ENCODE measurements at places on chromosomes 2 and 18.
A peak's percentile ranks its signal among the peaks of the same experiment; 100 is the strongest.

- no peak for DNase-seq
These were observed 2.7 kb upstream of the LRP2 start for GRCh38 chr2:169365029-169365480.

GRCh38 chr18:70142001-70142400 lies 63.5 kb downstream of the RTTN start:
- DNase-seq, result no peak

DNA sequence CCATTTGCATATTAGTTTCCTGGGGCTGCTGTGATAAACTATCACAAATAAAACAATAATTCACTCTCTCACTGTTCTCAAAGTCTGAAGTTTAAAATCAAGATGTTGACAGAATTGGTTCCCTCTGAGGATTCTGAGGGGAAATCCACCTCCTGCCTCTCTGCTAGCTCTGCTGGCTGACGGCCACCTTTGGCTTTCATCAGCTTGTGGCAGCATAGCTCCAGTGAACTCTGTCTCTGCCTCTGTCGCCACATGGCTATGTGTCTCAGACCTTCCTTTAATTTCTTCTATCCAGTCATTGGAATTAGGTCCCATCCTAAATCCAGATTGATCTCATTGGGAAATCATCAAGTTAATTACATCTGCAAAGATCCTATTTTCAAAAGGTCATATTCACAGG lies 38.9 kb upstream of the TRIM43 start:
- DNase-seq, result peak; percentile 28

DNA sequence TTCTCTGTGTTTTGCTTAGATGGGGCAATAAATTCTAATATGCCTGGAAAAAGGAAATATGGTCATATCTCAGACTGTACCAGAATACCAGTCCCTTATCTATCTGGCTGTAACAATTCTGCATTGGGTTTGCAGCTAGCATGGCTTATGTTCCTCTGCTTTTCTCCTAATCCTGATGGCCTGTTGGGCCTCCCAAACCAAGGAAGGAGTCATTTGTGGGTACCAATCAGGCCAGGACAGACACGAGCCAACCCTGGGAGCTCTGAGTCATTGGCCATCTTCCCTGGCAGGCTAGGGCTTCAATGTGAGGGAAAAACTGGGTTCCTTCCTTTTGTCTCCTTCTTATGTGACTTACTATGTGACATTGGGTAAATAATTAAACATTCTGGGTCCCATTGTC lies 12.0 kb downstream of the SMARCAL1 start:
- DNase-seq, result peak; percentile 8

GRCh38 chr2:202574541-202574940 lies 60.2 kb upstream of the FAM117B start:
- no peak for DNase-seq

- DNase-seq, result no peak
These were observed 33.6 kb downstream of the HPCAL1 start for GRCh38 chr2:10336283-10336682.

GRCh38 chr2:171102802-171103201 lies 57.9 kb downstream of the TLK1 start:
- DNase-seq, result no peak

DNA sequence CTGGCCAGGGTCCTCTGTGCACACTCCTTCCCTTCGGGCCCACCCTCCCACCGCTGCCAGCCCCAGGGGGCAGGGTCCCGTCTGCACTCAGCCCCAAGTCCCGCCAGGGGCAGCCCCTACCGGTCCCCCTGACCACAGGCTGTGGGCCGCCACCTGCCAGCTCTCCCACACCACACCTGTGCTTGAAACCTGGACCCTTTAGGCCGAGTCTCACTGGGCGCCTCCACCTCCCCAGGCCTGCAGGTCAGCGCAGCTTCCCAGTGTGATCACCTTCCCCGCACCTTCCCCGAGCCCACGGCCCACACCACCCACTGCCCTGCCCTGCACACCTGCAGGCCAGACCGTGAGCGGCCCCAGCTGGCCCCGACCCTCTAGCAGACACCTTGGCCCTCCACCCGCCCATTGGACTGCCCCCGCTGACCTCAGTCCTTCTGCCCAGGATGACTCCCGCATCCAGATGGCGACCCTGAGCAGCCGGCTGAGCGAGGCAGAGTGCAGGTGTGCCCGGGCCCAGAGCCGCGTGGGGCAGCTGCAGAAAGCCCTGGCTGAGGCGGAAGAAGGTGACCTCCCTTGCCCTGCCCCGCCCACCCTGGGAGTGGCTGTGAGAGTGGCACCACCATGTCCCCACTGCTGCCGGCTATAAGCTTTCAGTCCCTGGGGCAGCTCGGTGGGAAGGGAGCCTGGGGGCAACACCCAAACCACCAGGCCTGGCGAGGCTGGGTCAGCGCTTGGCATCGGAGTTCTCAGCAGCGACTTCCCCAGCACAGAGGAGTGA lies 31.3 kb upstream of the SNED1 start:
- no peak for DNase-seq

DNA sequence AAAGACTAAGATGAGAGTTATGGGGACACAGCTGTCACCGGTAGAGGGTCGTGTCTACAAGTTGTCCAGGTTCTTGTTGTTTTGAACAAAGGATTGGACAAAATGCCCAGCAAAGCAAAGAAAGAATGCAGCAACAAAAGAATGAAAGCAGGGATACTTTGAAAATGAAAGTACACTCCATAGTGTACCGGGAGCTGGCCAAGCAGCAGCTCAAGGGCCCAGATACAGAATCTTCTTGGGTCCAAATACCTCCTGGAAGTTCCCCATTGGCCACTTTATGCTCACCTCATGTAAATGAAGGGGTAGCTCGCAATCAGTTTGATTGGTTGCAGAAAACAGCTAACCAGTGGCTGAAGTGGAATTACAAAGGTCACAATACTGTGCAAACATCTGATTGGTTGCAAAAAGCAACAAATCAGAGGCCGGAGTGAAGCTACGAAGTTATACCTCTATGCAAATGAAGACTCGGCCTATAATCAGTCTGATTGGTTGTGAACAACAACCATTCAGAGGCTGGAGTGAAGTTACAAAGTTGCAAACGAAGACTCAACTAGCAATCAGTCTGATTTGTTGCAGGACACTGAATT lies 474.9 kb upstream of the TMEFF2 start:
- DNase-seq, result peak; percentile 23

DNA sequence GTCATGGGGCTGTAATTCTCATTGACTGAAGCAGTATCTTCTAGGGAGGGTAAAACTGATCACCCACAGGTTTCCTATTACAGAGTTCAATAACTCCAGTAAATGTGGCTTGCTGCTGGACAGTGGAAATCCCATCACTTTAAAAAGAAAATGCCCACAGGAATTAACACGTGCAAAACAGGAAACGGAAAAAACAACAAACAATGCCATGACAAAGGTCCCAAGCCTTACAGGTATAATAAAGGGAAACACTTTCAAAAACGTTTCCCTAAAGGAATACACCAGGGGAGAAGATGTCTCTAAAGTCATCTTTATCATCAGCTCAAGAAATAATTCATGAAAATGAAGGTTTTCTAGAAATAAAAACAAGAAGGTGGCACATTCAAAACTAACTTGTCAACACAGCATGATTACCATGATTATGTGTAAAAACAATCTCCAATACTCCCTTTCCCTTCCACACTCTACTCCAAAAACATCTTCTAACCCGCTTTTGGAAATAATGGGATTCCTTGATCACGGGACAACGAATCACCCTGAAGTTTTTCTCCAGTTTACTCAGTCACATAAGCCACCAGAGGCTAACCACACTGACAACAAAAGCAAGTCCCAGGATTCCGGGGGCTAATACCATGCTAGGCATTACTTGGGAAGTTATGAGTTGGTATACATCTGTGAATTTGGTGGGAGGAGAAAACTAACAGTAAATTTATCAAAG lies 167.9 kb downstream of the TCF4 start:
- DNase-seq, result peak; percentile 55

GRCh38 chr2:98571796-98572195 lies 36.5 kb downstream of the COA5 start:
- no peak for DNase-seq

DNA sequence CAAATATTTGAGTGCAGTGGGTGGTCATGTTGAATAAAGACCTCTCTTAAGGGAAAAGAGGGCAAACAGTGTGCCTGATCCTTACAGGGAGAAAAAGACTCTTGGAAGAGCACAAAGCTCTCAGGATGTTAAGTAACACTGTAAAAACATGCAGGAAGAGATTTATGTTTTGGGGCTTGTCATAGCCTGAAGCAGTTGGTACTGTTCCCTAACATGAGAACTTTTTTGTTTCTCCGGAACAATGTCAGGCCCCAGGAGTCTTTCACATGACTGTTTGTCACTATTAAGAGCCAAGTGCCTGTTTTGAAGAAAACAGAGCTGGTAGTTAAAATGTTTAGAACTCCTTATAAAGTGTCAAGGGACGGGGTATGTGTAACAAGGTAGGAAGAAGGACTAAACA lies 83.7 kb upstream of the B3GNT2 start:
- DNase-seq, result peak; percentile 2

GRCh38 chr2:152446213-152446612 lies 111.2 kb downstream of the FMNL2 start:
- no peak for DNase-seq

DNA sequence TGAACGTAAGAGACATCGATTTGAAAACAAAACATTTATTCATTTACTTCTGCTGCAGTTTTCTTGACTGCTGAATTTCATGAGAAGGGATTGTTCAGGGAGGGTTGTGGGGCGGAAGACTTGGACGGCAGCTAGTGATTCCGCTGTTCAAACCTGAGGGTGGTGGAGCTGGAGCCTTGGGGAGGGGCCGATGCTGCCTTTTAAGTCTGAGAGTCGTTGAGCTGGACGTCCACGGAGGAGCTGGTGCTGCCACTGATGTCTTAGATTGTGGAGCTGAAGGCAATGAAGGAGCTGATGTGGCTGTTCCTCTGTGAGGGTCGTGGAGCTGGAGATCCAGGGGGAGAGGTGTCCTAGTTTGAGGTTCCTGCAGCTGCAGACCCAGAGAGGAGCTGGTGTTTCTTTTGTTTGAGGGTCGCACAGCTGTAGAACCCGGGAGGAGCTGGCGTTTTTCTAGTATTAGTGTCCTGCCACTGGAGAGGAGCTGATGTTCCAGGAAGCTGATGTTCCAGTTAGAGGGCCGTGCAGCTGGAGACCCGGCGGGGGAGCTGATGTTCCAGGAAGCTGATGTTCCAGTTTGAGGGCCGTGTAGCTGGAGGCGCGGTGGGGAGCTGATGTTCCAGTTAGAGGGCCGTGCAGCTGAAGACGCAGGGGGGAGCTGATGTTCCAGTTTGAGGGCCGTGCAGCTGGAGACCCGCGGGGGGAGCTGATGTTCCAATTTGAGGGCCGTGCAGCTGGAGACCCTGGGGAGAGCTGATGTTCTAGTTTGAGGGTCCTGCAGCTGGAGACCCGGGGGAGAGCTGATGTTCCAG lies 150.9 kb downstream of the RTP5 start:
- DNase-seq, result peak; percentile 47

DNA sequence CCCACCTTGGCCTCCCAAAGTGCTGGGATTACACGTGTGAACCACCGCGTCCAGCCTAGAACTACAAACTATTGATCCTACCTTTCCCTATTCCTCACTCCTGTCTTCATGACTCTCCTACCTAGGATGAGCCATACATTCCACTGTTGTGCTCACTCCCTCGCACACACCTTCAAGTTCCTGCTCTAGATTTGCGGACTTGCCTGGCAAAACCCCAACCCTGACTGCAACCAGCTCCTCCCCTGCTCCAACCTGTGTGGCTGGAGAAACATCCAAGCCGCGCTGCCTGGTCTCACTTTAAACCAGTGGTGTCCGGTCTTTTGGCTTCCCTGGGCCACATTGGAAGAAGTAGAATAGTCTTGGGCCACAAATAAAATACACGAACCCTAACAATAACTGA lies 5.0 kb upstream of the DNPEP start:
- no peak for DNase-seq

- peak; percentile 20 for DNase-seq
These were observed 1.1 kb downstream of the RNF103 start for GRCh38 chr2:86622519-86623042.

- DNase-seq, result no peak
These were observed 32.6 kb downstream of the FASTKD2 start for GRCh38 chr2:206798000-206798399.

DNA sequence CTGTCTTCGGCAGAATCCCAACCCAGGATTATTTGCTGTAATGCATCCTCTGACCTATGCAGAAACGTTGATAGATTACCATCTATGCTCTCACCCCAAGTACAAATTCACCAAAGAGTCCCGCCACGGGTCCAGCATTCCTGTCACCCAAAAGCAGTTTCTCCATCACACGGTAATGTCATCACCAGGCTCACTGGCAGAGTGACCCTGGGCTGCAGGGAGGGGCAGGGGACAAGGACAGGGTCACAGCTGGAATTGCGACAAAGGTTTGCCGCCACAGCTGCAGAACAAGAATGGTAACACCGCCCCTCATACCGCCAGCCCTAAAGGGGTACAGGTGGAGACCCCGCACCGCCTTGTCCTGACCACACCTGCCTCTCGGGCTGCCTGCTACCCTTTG lies 40.8 kb upstream of the TMEM177 start:
- DNase-seq, result no peak

GRCh38 chr2:238690511-238690910 lies 157.4 kb upstream of the TWIST2 start:
- DNase-seq, result no peak

GRCh38 chr2:169275696-169276444 lies 86.5 kb downstream of the LRP2 start:
- no peak for DNase-seq

- DNase-seq, result no peak
These were observed 6.8 kb downstream of the FBLN7 start for GRCh38 chr2:112144966-112145365.

DNA sequence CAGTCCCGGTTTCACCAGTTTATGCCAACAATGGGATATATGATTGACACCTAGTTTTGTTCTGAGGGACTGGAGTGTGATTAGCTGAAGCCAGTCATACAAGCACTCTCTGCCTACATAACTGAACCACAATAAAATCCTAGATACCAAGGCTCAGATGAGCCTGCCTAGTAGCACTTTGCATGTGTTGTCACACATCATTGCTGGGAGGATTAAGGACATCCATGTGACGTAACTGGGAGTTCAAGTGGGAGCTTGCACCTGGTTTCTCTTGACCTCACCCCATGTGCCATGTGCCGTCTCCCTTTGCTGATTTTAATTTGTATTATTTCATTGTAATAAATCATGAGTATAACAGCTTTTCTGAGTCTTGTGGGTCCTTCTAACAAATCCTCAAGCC lies 90.3 kb downstream of the TMEM163 start:
- DNase-seq, result no peak

GRCh38 chr18:50659091-50660003 lies 99.5 kb downstream of the MAPK4 start:
- DNase-seq, result peak; percentile 46

DNA sequence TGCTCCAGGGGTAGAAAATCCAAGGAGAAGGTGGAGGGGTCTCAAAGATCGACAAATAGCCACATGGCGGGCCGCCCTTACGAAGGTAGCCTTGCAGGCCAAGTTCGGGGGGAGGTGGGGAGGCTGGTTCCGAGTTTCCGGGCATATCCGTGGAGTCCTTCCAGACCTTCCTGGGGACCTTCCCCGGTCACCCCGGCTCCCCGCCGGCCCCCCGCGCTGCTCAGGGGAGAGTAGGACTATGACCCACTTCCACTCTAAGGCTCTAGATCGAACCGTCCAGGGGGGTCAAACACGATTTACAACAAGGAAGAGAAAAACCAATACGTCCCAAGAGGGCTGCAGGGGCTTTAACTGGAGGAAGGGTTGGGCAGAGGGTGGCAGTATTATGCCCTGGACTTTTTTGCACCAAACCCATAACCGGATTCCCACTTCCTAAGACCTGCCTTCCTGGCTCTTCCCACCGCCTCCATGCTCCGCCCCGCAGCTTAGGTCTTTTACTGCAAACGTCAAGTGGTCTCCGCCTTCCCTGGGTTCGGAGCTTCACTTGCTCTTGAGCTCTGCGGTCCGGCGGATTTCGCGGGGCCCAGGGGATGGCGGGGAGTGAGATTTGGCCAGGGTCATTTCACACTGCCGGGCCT lies 779 bp upstream of the LYPD6 start:
- peak; percentile 85 for DNase-seq
